ENCODE measurements at places on chromosomes 6 and 20. TPM values are rescaled to one million over a fixed set of nuclear protein-coding genes. Genes with fewer than 3 reads are reported as not detected.
A peak's percentile ranks its signal among the peaks of the same experiment; 100 is the strongest.

Gene IFNGR1
- total RNA-seq: 36.1 TPM

DNA sequence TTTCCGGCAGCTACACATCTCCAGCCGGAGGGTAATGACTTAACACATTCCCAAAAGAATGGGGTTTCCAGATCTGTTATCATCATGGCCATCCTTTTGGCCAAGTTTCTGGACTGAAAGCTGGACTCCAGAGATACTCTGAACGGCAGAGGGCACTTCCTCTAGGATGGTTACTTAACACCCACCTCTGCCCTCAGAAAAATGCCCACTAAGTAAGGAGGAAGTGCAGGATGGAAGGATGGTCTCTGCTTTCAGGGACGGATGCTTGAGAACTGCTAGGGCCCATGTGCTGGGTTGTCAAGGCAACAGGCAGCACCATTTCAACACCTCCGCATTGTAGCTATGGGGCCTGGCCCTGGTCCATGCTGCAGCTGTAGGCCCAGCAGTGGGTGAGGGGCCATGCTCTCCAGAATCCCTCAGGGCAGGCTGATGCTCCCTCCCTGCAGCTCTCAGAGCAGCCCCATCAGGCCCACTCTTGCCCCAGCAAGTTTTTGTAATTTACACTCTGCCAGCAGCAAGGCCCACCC is 16.5 kb upstream of the TGM3 start:
- no peak for DNase-seq

DNA sequence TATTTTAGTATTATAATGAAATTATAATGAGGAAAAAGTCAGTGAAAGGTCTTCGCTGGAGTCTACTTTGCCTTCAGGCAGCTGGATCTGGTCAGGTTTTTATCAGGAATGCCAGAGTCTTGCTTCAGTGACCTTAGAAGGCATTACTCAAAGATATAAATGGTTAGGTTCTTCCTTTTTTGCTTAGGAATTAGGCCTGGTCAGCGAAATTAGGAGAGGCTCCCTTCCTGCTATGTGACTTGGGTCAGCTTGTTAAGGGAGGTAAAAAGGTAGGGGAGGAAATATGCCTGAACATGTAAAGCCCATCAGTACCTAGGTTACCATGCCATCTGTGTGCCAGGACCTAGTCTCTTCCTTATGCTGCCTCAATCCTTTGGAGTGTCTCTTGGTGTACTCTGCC is 115.1 kb downstream of the OTOR start:
- no peak for DNase-seq

DNA sequence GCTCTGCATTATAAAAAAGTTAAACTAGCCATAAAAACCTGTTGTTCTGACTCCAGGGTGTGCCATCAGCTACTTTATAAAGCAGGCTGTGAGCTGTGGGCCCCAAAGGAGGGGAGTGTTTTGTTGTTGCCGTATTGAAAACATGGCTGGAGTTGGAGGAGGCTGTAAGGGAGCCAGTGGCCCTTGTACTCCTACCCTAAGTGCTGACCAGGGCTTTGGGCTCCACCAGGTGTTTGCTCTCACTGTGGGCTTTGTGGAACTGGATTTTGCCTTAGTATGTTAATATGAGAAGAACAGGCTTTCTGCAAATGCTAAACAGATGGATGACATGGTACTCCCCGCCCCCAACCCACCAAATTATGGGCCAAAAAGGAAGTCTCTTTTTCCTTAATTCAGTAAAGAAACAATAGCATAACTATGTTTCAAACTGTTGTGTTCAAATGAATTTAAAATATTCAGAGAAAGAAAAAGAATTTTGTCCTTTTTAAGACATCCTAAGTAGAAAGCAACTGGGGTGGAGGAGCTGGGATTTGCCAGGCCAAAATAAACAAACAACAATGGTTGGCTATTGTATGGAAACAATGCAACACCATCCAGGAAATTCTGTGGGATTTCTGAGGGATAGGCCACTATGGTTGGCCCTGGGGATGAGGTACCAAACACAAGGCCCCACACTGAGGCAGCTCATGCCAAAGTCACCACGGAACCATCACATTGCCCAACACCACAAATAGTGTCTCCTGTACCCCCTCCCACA is 63.3 kb downstream of the PLCG1 start:
- DNase-seq: no peak

Gene KIAA0408
- 0.27 TPM for total RNA-seq

Gene MOG
- total RNA-seq: not detected

- no peak for DNase-seq
These were observed 129.3 kb upstream of the TOP1 start for GRCh38 chr20:40899344-40899743.

DNA sequence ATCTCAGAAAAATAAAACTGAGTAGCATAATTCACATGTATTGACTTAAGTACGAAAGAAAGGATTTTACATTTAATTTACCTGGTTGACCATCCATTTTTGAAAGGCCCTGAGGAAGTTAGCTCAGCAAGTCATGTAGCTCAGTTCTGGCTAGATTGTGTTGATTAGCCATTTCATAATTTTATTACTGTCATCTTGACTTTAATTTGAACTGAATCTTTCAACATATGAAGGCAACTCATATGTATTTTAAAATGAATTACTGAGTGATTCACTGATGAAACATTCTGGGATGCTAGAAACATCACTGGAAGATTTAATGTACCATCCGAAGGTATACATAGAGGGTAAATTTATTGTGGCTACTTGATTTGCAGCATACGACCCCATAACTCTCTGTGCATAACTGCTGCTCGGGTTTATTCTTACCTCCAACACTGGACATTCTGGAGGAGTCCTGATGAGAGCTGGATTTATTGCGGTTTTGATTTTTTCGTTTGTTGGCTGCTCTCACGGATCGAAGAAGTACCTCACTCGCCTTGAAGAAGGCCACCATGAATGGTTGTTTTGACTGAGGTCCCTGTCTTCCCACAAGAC is 101.7 kb downstream of the BMP5 start:
- DNase-seq: no peak

- DNase-seq: no peak
These were observed 2.4 kb downstream of the TDP2 start for GRCh38 chr6:24664046-24664987.

DNA sequence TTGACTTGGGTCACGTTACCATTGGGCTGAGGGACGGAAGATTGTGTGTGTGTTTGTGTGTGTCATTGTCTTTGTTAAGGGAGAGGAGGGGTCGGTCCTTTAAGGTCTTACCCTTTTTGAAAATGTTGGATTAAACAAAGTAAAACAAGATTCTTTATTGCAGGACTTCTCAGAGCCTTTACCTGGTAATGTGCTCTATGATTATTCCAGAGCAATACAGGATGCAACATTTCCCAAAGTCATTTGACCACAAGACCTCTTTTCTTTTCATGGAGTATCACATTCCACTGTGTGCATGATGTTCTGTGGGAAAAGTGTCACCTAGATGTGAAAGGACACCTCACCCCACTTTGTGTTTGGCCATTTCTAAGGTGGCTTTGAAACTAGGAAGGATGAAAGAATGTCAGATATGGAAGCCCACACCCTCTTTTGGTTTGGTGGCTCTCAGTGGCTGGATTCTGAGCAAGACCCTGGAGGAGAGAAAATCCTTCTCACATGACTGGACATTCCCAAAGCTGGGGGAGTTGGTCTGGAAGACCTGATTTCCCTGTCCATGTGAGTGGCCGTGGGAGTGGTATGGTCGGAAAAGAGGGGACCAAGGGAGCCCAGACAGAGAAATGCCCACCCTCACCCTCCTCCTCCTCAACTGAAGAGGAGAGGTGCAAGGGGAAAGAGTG is 18.2 kb upstream of the ZNF831 start:
- DNase-seq: no peak

GRCh38 chr6:10882657-10883171 is 873 bp upstream of the GCM2 start:
- no peak for DNase-seq

- no peak for DNase-seq
These were observed 76.3 kb downstream of the FARS2 start for GRCh38 chr6:5337573-5337972.

- DNase-seq: no peak
These were observed 305.4 kb downstream of the TAF4 start for GRCh38 chr20:61760321-61760720.

GRCh38 chr6:167409079-167409478 is 84.2 kb downstream of the TTLL2 start:
- DNase-seq: no peak

DNA sequence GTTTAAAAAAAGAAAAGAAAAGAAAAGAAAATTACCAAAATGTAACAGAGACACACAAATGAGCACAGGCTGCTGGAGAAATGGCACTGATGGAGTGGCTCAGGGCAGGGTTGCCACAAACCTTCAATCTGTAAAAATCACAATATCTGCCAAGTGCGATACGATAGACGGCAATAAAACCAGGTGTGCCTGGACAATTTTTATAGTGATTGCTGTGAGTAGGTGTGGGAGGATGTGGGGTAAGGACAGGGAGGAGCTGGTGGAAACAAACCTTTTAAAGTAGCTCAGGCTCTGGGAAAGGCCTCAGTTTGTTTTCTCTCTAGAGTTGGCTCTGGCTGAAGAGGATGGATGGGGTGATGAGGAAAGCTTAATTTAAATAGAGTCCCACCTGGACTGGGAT is 592.7 kb upstream of the AGPAT4 start:
- DNase-seq: no peak

DNA sequence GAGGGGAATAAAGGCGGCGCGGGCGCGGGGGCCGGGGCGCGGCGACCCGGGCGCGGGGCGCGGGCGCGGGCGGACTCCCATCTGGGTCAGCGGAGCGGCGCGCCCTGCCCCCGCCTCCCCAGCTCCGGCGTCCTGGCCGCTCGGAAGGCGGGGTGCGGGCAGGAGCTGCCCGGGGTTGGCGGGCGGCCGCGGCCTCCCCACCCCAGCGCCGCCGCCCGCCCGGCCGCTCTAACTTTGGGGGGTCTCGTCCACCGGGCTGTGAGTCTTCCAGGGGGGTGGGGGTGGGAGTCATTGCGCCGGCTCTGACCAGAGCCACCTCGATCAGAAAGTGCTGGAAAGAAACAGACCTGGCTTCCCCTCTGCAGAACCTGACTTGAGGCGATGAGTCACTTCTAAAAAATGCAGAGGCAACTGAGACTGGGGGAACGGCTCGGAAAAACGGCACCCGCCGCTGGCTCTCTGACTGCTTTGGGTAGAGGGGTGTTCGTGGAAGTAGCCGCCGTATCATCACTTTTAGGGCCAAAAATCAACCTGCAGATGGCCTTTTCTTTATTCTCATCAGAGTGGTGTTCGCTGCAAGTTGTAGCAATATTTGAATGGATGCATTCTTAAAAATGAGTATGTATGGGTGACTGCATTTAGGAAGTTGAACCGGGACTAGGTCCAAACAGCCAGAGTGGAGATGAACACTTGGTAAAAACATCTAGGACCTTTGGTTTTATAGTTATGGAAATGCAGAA is 667 bp downstream of the CAP2 start:
- DNase-seq: peak; percentile 87

- DNase-seq: peak; percentile 87
These were observed 125.1 kb downstream of the SNX5 start for GRCh38 chr20:17843246-17844132.

DNA sequence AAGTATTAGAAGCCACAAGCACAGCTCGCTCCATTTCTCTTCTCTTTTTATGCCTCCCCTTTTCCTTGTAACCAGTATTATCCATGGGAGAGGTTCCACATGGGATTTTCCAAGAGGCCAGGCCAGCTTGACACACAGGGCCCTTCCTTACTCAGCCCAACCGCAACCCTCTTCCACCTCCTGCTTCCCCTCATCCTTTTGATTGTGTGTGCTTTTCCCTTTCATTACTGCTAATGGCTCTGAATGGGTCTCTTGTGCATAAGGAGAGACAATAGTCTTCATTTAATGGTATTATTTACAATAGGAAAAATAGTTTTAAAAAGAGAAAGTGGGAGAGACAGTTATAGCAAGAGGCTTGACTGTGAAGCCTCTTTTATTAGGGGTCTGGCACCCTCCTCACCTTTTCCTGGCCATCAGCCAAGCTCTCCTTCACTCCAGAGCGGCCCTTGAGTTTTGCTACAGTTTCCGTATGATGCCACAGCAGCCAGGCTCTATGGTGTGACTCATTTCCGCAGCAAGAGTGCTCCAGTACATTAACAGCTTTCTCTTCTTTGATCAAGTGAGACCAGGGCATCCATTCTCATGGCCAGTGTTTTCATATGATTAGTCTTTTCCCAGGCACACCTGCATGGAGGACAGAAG is 579.5 kb downstream of the TFAP2B start:
- DNase-seq: no peak

DNA sequence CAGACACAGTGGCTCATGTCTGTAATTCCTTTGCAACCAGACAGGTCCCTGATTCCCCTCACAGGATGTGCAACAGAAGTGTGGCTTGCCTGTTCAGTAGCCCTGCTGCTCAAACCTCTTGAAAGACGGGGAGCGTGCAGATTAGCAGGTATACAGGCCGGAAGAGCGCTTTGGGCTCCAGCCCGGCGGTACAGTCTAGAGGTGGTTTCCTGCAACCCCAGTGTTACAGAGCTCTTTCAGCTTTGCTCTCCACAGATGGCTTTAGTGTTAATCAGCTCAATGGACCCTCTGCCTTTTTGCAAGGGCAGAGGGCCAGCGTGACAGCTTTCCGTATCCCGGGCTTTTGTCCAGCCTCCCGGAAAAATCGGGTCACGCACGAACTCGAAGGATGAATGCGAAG is 67.2 kb upstream of the TNFRSF21 start:
- DNase-seq: no peak

GRCh38 chr6:102815207-102815606 is 1421.7 kb downstream of the GRIK2 start:
- no peak for DNase-seq

Gene OLIG3
- total RNA-seq: not detected

- no peak for DNase-seq
These were observed 161.4 kb downstream of the PDE7B start for GRCh38 chr6:136012943-136013342.

DNA sequence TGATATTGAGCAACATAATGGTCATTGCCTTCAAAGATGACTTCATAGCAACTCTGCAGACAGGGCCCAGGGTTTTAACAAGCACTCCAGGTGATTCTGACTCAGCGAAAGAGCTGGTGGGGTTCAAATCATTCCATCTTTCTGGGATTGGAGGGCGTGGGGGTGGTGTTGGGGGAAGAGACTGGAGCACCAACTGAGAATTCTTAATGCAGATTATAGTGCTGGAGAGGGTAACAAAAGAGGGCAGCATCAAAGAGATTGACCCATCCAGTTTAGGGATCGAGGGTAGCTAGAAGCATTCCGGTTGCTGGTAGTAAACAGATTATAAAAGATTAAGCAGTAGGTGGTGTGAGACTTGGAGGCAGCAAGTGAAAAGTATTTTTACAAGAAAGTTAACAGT is 15.9 kb downstream of the PFDN4 start:
- no peak for DNase-seq

DNA sequence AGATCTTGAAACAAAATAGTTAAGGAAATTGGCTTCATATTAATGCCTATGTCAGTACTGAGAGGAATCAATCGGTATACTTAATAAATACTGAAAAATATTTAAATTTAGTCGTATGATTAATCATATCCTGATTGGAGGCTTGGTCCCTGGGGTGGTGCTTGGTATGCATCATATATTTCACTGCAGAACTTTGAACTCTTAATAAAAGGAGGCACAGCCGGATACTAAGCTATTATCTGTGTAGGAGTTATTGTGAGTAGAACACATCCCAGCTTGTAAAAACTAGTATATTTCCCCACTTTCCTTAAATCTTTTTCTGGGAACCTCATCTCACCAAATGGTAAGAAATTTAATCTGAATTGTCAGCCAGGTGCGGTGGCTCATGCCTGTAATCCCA is 42.4 kb upstream of the SCAF8 start:
- DNase-seq: no peak

Gene RIPPLY2
- not detected for total RNA-seq

- DNase-seq: no peak
These were observed 1189.1 kb downstream of the GRIK2 start for GRCh38 chr6:102582569-102582968.
